SJCRH30 (cell line): ENCODE measurements at places on chromosomes 3 and 15. TPM values are rescaled to one million over a fixed set of nuclear protein-coding genes. Genes with fewer than 3 reads are reported as not detected.

ITPKA gene
- total RNA-seq: 8.4 and 8.8 TPM in 2 replicates

C3orf49 gene
- not detected in 2 replicates for total RNA-seq

WDR93 gene
- total RNA-seq: not detected in 2 replicates

LYZL4 gene
- total RNA-seq: not detected in 2 replicates

RASGRP1 gene
- total RNA-seq: 1.4 and 1.9 TPM in 2 replicates

ZSCAN2 gene
- total RNA-seq: 10.5 and 16.4 TPM in 2 replicates

GRCh38 chr3:83625261-83625660 is 1333.5 kb upstream of the CADM2 start:
- no peak for DNase-seq

GRCh38 chr3:50164984-50165909 is 10.1 kb downstream of the SEMA3F start:
- no peak for DNase-seq

GRCh38 chr3:57006949-57007419 is 53.5 kb upstream of the SPATA12 start:
- peak; percentile 42 for DNase-seq

GRCh38 chr15:25510146-25510545 is 71.3 kb upstream of the UBE3A start:
- DNase-seq: no peak

GRCh38 chr15:83767741-83768140 is 113.8 kb downstream of the ADAMTSL3 start:
- DNase-seq: no peak

GRCh38 chr3:40268802-40269524 is 40.5 kb upstream of the EIF1B start:
- DNase-seq: no peak

DNA sequence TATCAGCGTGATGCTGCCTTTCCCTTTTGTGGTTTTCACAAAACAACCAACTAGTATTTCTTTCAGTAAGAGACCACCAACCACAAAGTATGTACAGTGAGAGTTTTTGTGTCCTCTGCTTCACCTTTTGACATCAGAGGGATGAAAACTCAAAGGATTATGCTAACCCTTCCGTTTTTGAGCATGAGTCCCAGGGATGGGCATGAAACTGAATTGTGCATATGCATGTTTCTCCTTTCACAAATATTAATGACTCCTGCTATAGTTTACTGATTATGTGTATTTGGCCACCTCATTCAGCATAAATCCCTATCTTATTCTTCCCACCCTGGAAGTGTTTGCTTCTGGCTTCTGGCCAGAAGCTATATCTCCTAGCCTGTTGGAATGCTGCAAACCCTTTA is 59.2 kb downstream of the RSRC1 start:
- DNase-seq: peak; percentile 23

- DNase-seq: no peak
Measured at GRCh38 chr3:59316688-59317275, 267.0 kb upstream of the CFAP20DC start.

DNA sequence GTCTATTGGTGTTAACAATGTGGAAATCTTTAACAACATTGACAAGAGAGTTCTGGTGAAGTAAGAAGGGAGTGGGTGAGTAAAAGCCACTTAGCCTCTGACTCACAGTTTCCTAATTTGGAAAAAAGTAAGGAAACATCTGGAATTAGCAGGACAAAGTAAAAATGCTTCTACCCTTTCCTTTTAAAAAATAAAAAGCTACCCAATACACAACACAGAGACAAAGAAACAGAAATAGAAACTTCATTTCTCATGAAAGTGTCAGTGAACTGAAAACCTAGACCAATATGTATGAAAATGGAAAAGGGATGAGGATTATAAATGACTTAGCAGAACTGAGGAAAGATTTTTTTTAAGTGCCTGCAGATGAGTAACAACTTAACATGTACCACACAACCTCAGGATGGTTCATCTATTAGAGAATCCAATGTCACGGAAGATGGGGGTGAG is 65.4 kb downstream of the SSR3 start:
- DNase-seq: no peak

GRCh38 chr15:68442041-68442440 is 10.1 kb upstream of the ITGA11 start:
- DNase-seq: no peak

- peak; percentile 24 for DNase-seq
Measured at GRCh38 chr3:61664105-61664482, 102.7 kb downstream of the PTPRG start.

- DNase-seq: no peak
Measured at GRCh38 chr3:128317698-128318231, 148.9 kb downstream of the DNAJB8 start.

GRCh38 chr3:148551767-148552260 is 145.9 kb upstream of the AGTR1 start:
- DNase-seq: no peak

DNA sequence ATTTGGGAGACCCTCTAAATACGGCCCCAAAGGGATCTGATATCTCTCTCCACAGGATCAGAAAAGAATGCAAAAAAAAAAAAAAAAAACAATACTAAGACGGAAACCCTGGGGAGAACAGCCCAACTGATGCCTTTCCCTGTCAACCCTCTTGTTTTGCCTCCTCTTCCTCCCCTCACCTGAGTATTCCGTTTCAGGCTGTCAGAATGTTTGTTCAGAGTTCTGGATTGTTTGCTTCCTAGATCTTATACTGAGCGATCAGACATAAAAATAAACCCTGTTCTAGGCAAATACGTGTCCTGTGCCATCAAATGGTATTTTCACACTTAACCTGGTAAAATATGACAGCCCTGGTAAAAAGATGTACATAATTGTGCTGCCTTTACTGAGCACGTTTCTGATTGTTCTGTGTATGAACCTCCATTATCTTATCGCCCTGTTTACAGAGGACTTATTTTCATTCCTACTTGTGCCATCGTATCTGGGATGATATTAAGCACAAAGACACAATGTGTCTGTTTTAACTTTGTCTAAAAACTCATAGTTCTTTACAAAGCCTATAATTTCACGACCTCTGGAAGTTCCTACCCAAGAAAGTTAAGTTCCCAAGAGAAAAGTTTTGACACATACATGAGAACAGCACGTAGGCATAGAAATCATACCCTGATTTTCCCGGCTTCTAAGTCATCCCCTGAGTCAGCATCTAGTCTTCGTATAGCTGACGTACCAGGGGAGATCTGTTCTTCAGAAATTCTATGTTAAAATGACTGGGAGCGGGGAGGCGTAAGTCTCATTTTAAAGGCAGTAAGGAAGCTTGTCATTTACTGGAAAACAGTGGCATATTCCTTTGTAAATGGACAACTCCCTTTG is 856 bp downstream of the ZBTB38 start:
- no peak for DNase-seq

DNA sequence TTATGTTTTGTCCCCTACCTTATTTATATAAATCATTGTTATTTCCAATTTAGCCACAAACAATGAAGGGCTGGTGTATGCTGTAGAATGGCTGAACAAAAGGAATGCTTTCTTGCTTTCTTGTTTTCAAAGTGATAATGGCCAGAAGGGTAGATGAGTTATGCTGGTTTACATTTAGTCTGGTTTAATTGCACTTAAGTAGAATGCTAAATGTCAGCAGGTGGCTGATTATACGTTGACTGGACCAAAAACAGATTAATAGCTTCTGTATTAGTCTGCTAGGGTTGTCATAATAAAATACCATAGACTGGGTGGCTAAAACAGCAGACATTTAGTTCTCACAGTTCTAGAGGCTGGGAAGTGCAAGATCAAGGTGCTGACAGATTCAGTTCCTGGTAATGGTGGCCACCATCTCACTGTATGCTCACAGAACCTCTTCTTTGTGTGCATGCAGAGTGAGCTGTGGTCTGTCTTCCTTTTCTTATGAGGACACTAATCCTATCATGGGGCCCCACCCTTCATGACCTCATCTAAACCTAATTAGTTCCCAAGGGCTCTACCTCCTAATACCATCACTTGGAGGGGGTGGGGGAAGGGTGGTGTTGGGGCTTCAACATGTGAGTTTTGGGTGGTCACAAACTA is 17.1 kb upstream of the XIRP1 start:
- no peak for DNase-seq

DNA sequence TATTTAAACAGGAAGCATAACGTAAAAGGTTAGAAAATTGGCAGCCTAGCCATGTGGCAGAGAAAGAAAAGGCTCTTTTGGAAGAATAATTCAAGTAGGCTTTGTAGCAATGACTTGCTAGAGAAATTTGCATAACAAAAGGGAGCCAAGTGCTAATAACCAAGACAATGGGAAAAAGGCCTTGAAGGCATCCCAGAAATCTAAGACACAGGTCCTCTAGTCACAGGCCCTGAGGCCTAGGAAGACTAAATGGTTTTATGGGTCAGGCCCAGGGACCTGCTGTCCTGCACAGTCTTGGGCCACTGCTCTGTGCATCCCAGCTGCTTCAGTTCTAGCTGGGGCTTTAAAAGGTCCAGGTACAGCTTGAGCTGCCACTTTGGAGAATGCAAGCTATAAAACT is 78.5 kb downstream of the FGF7 start:
- no peak for DNase-seq

- no peak for DNase-seq
Measured at GRCh38 chr15:44542596-44542995, 5.6 kb downstream of the EIF3J start.

GRCh38 chr3:126934031-126934531 is 48.8 kb upstream of the PLXNA1 start:
- DNase-seq: no peak

DNA sequence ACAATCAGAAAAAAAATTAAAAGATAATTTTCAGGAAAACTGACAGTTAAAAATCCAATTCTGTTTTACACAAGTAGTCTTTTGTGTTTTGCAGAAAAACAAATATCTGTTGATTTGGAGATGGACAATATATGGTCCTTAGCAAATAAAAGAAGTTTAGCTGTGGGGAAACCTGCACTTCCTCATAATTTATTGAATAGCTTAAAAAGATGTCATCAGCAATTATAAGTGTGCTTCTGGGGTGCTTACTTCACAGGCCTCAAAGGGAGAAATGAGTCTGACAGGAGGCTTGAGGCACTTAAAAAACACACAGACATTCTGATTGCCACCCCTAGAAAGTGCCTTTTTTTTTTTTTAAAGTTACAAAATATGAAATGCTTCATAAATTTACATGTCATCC is 31.6 kb upstream of the CERS3 start:
- DNase-seq: no peak

- no peak for DNase-seq
Measured at GRCh38 chr3:103380391-103380790, 945.6 kb downstream of the ZPLD1 start.

DNA sequence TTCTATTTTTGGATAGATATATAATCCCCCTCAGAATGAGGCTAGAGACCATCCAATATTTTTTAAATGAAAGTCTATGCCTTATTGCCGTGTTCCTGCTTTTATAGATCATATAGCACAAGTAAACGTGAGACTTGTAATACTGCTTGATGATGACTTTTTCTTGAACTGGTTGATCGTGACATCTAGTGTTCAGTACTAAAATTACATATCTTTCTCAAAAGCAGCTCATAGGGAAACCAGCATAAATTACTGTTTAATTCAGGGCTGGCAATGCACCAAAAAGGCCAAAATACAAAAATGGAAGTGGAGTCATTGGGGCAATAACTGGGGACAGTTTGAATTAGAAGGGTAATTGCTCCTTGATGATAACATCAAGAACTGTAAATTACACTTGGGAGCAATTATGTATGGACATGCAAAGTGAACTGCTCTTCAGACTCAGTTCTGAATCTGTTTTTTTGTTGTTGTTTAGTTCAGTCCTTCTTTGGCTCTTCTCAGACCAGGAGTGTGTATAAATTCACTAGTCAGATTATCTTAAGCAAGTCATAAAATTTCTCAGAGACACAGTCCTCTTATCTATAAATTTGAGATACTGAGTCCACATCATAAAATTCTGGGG is 325.3 kb downstream of the THSD4 start:
- DNase-seq: no peak

- no peak for DNase-seq
Measured at GRCh38 chr3:133077688-133078087, 39.5 kb downstream of the TMEM108 start.

GRCh38 chr3:16918683-16919025 is 33.9 kb downstream of the PLCL2 start:
- no peak for DNase-seq

DNA sequence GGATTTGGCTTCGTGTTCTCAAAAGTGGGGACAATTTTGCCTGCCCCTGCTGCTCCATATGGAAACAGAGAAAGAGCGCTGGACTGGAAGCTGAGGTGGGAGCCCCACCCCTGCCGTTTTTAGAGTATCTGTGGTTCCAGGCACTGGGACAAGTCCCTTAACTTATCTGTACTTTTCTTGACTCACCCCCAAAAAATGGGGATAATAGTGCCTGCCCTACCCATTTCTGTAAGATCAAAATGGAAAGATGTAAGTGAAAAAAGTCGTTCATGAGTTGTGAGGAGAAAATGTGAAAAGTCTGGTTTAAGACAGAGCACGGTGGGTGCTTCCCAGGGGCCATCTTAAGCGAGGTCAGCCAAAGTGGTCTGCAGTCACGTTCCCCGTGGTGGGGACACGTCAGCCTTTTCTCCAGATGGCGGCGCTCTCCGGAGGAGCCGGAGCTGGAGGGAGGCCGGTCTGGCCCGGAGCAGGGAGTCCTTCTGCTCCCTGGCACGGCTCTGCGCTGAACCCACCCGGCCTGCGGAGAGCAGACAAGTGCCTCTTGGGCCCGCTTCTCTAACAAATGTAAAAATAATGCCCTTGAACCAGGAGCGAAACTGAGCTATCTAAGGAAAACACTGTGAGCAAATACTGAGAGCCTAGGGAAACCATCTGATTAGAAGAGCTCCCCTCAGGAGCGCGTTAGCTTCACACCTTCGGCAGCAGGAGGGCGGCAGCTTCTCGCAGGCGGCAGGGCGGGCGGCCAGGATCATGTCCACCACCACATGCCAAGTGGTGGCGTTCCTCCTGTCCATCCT is at the start of gene CLDN18:
TSS of gene CLDN18 (plus strand) at position 690 of the 797 bp plus-strand sequence. CDS start at position 751, 61 bp downstream.
- DNase-seq: no peak

DNA sequence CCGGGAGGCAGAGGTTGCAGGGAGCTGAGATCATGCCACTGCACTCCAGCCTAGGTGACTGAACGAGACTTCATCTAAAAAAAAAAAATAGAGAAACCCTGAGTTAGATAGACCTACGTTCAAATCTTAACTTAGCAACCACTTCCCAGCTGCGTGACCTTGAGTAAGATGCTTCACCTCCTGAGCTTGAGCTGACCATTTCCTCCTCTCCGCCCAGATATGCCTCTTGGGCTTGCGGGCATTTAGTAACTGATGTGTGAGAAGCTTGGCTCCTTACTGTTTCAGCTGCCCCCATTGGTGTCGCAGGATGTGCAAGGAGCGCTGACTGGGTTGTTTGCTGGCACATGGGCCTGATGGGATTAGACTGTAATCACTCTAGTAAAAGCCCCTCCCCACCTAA is 26.9 kb upstream of the ATG7 start:
- no peak for DNase-seq

- no peak for DNase-seq
Measured at GRCh38 chr15:89462198-89462912, 34.0 kb downstream of the RHCG start.

DNA sequence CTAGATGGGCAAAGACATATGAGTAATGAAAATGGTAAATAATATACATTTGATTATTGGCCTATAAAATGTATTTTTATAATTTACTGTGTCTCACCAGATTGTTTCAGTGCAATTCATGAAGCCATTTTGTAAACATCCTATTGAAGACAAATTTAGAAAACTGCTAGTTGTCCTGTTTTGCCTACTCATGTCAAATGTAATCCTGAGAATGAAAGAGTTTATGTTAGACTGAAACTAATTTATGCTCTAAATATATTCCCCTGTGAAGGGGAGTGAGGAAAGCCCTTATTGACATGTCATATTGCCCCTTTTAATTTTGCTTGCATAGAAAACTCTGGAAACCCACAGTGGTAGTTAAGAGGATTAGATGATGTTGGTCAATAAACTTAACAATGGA is 610.0 kb downstream of the NAALADL2 start:
- no peak for DNase-seq

- DNase-seq: no peak
Measured at GRCh38 chr3:52551118-52551517, 14.7 kb downstream of the UQCC5 start.
